HFFc6 (cell line): ENCODE measurements at places on chromosomes 16 and 17. TPM values are rescaled to one million over a fixed set of nuclear protein-coding genes. Genes with fewer than 3 reads are reported as not detected.
A peak's percentile ranks its signal among the peaks of the same experiment; 100 is the strongest.

DNA sequence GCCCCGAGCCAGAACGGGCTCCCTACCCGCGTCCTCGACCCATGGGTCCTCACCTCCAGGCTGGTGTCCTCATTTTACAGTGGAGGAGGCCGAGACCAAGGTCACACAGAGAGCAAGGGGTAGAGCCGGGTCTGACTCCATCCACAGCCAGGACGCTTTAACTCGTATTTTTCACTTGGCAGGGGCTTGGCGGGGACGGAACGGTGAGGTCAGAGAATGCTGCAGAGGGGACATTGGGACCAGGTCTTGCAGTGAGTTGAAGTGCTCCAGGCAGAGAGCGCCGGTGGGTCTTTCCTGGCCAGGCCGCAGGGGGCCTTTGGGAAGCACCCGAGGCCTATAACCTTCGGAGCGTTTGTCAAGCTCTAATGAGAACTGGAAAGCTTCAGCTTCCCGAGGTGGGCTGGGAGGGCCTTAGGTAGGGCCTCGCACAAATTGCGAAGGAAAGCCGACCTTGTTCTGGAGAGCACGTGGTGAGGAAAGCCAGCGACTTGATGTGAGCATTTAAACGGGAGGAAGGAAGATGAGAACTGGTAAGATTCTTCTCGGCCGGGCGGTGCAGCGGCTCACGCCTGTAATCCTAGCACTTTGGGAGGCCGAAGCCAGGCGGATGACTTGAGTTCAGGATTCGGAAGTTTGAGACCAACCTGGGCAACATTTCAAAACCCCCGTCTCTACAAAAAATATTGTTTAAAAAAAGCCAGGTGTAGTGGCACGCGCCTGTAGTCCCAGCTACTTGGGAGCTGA, 908 bp upstream of the CLUH start:
- DNase-seq: no peak

DNA sequence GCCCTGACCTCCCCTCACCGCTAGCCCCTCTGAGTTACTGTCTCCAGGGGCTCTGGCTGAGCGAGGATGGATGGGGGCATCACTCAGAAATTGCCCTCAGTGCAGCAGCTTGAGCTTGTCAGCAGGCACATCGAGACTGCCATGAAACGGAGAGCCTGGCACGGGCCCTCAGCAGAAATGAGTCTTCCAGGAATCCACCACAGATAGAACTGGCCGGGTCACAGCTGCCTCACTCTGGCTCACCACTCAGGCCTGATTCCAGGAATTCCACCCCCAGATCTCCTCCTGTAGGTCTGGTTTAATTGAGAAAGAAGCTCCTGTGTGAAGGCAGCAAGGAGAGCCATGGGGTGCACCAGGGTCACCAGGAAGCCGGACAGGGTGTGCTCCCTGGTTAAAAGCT, 85.5 kb downstream of the GSG1L start:
- peak; percentile 8 for DNase-seq

GRCh38 chr17:68019675-68020408, 15.7 kb upstream of the KPNA2 start:
- DNase-seq: peak; percentile 94

DNA sequence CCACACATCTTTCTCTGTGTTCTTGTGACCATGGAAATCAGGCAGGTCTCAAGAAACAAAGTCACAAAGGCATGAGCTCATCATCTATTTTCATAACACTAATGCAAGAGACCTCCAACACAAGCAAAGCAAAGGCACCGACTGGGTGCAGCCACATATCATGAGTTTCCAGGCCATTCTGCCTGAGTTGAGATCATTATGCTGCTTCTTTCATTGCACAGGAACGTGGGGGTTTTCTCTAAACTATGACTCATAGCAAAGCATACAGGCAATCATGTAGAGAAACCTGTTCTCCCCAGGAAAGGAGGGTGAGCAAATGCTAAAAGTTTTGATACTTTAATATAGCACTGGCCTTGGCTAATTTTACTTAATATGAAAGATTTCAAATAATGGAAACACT, 60.7 kb downstream of the GRIN2A start:
- DNase-seq: peak; percentile 76

DNA sequence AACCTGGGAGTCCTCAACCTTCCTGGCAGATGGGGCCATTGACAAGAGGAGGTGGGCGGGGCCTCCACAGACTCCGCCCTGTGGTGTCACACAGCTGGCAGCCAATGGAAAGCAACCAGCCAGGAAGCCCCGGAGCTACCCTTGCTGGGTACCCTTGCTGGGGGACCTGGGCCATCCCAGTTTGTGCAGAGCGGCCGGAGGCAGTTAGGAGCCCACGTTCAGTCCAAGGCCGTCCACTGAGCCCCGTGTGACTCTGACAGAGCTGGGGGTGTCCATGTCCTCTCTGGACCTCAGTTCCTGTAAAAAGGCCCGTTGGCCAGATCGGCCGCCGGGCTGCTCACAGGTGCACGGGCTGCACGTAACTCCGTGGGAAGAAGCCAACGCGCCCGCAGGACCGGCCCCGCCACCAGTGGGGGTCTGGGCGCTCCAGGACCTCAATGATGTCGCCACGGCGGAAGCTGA, 17.1 kb upstream of the FAM83G start:
- no peak for DNase-seq

- peak; percentile 7 for DNase-seq
Observed at GRCh38 chr17:45857977-45858708, 13.5 kb downstream of the SPPL2C start.

The SLC25A19 gene
- total RNA-seq: 7.8 and 9.3 TPM in 2 replicates

GRCh38 chr16:11610121-11610505, 23.4 kb upstream of the LITAF start:
- DNase-seq: no peak

The FTO gene
- total RNA-seq: 93.7 to 106 TPM (median 95.5 TPM) in 3 replicates

GRCh38 chr17:39057701-39058206, 90.6 kb upstream of the FBXO47 start:
- DNase-seq: no peak

- no peak for DNase-seq
Observed at GRCh38 chr17:44608727-44609435, 47.4 kb upstream of the MEIOC start.

DNA sequence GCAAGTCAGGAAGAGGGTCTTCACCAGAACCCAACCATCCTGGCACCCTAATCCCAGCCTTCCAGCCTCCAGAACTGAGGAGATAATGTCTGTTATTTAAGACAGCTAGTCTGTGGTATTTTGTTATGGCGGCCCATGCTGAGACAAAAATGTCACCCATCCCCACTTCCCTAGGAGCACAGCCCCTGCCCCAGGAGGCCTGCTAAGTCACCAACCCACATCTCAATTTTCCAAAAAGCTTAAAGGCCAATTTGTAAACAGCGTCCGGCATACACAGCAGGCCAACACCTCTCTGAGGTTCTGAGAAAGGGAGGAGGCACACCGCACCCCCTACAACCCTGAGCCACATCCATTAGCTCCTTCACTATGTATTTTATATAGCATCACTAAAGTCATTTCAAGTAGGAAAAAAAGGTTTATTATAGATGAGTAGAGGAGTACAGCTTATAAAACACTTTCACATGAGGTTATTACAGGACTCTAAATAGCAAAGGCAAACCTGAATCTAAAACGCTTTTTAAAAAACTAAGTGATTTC, 6.9 kb downstream of the TMEM170A start:
- DNase-seq: no peak

DNA sequence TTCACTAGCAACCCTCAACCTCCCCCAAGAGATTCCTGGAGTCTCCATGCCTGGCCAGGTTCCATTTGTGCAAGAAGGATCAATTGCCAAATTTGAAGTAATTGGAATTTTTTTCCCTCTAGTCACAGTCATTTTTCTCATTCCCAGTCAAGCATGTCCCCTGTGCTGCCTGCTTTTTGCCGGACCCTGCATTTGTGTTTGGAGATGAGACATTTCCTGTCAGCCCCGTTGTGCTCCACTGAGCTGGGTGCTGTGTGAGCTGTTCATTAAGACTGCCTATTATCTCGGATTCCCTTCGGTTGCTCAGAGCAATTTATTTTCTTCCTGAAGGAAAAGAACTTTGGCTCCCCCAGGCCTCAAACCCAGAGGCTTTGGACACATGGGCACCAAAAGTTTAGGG, 201.0 kb upstream of the NLRP1 start:
- DNase-seq: peak; percentile 71

GRCh38 chr17:81037026-81037797, 2.3 kb downstream of the BAIAP2 start:
- no peak for DNase-seq

DNA sequence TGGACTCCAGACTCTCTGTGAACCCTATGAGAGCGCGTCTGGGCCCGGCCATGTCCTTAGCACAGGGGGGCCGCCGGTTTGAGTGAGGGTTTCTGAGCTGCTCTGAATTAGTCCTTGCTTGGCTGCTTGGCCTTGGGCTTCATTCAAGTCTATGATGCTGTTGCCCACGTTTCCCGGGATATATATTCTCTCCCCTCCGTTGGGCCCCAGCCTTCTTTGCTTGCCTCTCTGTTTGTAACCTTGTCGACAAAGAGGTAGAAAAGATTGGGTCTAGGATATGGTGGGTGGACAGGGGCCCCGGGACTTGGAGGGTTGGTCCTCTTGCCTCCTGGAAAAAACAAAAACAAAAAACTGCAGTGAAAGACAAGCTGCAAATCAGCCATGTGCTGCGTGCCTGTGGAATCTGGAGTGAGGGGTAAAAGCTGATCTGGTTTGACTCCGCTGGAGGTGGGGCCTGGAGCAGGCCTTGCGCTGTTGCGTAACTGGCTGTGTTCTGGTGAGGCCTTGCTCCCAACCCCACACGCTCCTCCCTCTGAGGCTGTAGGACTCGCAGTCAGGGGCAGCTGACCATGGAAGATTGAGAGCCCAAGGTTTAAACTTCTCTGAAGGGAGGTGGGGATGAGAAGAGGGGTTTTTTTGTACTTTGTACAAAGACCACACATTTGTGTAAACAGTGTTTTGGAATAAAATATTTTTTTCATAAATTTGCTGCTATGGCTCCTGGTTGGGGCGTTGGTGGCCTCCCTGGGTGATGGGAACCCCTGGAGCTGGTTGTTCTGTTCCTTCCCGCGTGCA, 23.1 kb downstream of the STAT5A start:
- peak; percentile 75 for DNase-seq

DNA sequence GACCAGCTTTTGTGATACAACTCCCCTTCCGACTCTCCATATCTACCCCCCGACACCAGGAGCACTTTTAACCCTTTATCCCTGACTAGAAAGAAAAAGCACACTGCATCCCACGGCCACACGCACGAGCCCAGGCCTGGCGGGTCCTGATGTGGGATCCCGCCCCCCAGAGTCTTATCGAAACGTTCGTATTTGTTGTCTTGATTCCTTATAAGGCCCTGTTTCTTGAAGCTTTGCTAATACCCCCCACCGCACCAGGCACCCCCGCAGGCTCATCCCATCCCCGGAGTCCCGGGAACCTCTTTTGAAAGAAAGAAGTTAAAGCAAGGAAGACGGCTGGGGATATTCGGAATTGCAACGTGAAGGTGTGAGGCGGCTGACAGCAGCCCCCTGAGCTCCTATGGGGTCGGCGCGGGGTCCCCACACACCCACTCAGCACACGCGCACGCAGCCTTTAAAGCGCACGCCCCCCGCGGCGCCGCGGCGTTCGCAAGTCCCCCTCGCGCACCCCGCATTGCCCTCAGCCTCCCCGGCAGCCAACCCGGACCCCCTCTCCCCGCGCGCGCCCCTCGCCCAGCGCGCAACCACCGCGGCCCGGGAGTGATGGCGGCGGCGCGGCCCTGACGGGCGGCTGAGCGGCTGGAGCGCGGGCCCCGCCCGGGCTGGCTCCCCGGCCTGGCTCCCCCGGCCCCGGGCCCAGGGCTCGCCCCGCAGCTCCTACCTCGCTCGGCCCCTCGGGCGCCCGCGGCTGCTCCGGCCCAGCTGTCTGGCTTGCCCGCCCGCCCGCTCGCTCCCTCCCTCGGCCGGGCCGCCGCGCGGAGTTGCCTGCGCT, 448 bp downstream of the STAT5B start:
- DNase-seq: no peak

DNA sequence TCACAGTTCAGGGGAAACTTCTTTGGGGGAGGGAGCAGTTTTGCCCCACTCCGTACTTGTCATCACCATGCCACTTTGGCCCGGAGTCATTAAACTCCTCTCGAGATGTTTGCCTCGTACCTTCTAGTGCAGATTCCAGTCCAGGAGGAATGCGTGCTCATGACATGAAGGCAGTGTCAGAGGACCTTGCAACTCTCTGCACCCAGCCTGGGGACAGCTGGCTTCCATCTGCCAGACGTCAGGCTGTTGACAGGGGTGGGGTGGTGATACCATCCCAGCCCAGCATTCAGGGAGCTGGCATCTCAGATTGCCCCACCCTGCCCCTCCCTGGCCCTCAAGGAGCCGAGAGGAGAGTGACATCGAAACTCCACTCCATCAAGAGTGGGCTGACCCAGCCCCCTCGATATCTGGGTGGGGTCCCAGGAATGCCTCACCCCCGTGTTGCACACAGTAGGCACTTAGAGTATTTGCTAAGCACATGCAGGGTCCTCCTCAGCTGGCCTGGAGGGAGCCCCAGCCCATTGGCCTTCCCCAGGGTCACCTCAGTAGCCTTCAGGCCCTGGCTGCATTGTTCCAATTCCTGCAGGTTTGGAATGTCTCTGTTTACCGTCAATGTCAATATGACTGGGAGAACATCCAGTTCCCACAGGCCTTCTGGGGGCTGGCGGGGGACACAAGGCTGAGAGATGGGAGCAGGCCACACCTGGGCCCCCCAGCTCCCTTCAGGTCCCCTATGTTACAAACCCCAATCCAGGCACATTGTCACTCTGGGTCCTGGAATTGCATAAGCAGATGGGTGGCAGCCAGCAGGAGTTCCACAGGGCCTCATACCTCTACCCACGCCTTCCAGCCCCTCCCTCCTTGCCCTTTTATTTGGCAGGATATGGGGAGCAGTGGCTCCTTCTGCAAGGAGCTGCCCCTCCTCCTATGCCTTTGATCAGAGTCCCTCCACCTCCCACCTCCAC, 21.3 kb upstream of the EMP2 start:
- DNase-seq: no peak

GRCh38 chr17:55162556-55162946, 102.2 kb upstream of the HLF start:
- no peak for DNase-seq

- DNase-seq: no peak
Observed at GRCh38 chr16:49744244-49745220, 111.4 kb downstream of the ZNF423 start.

The TNRC6C gene
- 6.3 to 9.0 TPM (median 7.5 TPM) in 3 replicates for total RNA-seq

GRCh38 chr17:8832711-8833352, 33.7 kb upstream of the MFSD6L start:
- DNase-seq: no peak

- peak; percentile 96 for DNase-seq
Observed at GRCh38 chr17:83109793-83110645, 30.6 kb downstream of the METRNL start.

The ZDHHC1 gene
- total RNA-seq: 2.6 to 4.8 TPM (median 4.5 TPM) in 3 replicates
